K562 (cell line): ENCODE measurements at places on chromosomes 5 and 9.
A peak's percentile ranks its signal among the peaks of the same experiment; 100 is the strongest.

GRCh38 chr5:9284781-9285307, 261.0 kb downstream of the SEMA5A start:
- no peak for DNase-seq

GRCh38 chr9:116279230-116279629, 125.6 kb downstream of the PAPPA start:
- no peak for DNase-seq

- DNase-seq, result no peak
Observed at GRCh38 chr9:136861874-136862457, 4.1 kb downstream of the EDF1 start.

- no peak for DNase-seq
Observed at GRCh38 chr5:103410172-103410571, 151.6 kb downstream of the MACIR start.

DNA sequence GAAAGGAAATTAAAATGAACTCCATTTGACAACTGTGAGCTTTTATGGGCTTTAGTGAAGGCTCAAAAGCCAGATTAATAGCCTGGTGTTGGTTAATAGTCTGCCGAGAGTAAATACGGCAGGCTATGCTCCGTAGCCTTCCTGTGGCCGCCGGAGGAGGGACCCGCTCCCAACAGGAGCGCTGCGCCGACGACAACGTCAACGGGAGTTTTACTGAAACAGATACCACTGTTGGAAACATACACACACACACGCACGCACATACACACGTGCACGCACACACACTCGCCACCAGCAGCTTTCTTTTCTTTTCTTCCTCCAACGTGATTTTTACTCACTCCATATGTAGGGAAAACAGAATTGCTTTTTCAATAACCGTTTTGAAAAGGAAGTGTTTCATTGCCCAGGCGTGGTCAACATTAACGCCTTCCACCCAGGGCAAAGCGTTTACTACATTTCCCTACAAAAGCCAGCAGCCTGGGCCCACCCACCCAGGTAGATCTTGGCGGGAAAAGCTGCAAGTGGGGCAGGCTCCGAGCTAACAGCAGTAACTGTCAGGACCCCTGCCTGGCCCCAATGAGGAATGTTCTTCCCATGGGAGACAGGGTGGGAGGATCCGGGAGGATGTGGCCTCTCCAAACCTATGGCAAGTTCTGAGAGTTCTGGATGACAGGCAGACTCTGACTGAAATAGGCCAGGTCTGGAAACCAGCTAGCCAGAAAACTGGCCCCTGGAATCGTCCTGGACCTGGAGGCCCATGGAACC, 72.3 kb downstream of the PAX5 start:
- no peak for DNase-seq

DNA sequence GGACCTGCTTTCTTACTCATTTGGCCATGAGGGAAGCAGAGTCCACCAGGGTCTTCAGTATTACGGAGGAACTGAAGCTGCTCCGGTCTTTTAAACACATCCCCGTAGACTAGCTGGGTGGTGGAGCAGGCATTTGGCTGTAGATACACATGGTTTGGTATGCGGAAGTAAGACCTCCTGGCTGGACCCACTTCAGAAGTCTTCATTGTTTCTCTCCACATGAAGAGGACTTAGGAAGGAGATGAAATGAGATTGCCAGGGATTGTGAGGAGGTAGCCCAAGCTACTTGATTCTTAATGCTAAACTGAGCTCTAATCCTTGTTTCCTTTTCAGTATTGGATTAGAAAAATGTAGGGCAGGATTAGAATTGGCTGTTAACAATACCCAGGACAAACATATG, 32.9 kb downstream of the STXBP1 start:
- DNase-seq, result no peak

DNA sequence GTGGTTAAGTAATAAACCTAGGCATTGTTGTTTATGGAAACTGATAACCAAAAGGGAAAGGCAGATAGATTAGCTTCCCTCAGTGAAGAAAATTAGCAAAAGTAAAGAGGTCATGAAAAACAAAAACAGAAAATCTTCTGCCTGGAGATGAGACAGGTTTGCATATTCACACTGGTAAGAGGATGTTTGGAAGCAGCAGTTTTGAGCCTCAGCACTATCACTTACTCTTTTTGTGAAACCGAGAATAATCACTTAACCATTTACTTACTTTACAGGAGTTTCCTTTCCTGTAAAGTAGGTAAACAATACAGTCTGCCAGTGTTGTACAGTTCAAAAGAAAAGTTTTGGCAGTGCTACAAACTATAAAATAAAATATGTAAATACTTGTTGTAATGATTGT, 35.5 kb upstream of the EMB start:
- DNase-seq, result no peak

DNA sequence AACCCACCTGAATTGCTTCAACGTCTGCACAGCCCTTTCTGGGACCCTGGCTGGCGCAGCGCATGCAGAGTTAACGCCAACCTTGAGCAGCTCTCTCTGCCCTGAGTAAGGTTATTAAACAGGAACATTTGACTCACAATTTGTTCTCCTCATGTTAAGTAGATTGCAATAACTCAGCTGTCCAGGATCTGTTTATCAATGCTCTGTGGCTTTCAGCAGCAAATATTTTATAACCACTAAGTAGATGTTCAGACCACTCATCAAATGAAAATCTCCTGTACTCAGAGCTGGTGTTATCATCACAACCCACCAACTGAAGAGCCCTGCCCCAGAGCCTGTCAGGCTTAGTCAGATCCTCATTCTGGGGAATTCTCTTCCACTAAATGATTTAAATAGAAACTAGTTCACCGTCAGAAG, 403.0 kb downstream of the ZNF608 start:
- no peak for DNase-seq

- no peak for DNase-seq
Observed at GRCh38 chr9:4661165-4661564, 929 bp upstream of the PLPP6 start.

- DNase-seq, result no peak
Observed at GRCh38 chr5:14929293-14930065, 57.9 kb upstream of the ANKH start.

- no peak for DNase-seq
Observed at GRCh38 chr5:115068239-115069086, 101.2 kb downstream of the TRIM36 start.

DNA sequence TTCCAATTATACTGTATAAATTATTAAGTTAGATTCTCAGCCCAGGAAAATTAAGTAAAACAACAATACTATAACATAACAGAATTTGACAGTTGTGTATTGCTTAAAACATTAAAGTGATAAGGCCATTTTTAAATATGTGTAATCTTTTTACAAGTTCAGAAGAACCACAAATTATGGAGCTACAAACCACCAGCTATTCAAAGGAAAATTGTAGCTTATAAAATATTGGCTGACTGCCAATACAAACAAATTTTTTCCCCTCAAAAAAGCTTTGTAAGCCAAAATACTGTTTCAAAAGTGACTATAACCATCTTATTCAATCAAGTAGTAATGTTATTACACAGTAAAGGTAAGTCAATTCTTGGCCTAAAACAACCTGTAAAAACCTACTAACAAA, 21.9 kb downstream of the STRBP start:
- no peak for DNase-seq

GRCh38 chr5:145912594-145912993, 23.8 kb upstream of the SH3RF2 start:
- no peak for DNase-seq

GRCh38 chr5:156330141-156330870, 3.3 kb downstream of the SGCD start:
- DNase-seq, result no peak

- no peak for DNase-seq
Observed at GRCh38 chr9:118362596-118362995, 658.4 kb downstream of the TLR4 start.

DNA sequence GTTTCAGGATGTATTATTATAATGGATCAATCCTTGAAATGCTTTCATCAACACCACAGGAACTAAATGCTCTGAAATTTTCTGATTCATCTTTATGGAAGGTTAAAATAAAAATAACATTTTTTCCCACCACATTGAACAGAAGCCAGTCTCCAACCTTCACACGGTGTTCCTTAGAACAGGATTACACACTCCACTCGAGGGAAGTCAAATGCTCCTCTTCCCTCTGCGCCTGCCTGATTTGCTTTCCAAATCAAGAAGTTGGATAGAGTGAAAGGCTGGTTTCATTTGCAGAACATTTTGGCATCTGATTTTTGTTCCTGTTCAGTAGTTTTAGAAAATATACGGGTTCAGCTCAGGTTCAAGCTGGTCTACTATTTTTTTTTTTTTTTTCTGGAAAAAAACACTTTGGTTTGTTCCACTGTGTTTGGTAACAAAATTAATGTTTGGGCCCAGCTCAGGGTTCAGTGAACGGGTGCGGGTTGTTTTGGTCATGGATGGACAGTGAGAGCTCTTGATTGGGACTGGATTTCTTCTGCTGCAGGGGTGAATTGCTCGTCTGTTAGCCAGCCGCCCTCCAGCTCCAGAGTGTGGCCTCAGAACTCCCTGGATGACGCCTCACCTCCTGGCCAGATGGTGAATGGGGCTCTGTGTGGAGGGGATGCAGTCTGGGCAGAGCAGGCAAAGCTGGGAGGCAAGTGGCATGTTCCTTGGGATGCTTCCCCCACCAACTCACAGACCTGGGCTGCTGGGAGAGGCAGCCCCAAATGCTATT, 82.4 kb upstream of the STC2 start:
- DNase-seq, result no peak

DNA sequence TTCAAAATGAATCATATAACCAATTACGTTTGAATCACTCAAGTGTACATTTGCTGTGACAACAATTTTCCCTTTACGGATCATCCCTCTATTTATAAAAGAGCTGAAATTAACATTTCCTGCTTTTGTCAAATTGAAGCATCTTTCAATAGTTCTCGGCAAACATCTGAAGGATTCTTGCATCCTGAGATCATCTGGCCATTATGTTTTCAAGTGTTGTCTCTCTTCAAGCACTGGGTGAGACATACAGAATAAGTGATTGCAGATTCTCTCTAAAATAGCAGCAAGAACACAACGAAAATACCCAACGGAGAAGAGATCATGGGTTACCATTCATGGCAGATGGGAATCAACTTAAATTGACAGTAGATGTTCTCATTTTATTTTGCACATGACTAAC, 283.4 kb upstream of the GRAMD2B start:
- no peak for DNase-seq

GRCh38 chr9:85167146-85167545, 497.6 kb downstream of the NTRK2 start:
- DNase-seq, result no peak

- no peak for DNase-seq
Observed at GRCh38 chr9:17021387-17021970, 113.4 kb upstream of the CNTLN start.

- DNase-seq, result peak; percentile 30
Observed at GRCh38 chr5:66987949-66988838, 208.4 kb downstream of the CD180 start.

- DNase-seq, result no peak
Observed at GRCh38 chr9:78866207-78867132, 569.5 kb downstream of the PSAT1 start.

DNA sequence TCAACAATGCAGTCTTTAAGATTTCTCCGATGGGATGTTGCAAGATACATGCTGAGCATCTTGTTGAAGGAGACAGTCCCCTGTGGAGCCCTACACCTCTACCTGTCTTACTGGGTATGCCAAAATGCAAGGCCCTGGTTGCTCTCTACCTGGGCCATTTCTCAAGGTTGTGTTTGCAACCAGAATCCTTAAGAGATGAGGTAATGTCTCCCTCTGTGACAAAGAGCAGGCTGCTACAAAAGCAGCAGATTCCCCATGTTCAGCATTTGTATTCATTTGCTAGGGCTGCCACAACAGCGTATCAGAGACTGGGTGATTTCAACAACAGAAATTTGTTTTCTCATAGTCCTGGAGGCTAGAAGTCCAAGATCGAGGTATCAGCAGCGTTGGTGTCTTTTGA, 138.4 kb upstream of the RPS23 start:
- DNase-seq, result no peak

DNA sequence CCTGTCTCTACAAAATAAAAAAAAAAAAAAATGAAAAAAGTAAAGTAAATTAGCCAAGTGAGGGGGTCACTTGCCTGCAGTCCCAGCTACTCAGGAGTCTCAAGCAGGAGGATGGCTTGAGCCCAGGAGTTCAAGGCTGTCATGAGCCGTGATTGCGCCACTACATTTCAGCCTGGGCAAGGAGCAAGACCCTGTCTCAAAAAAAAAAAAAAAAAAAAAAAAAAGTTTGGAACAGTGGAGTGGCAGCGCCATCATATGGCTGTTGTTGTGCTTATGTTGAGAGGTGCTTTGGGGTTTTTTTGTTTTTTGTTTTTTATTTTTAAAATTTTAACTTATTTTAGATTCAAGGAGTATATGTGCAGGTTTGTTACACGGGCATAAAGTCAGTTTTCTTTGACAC, 3.6 kb downstream of the BRIX1 start:
- DNase-seq, result no peak

DNA sequence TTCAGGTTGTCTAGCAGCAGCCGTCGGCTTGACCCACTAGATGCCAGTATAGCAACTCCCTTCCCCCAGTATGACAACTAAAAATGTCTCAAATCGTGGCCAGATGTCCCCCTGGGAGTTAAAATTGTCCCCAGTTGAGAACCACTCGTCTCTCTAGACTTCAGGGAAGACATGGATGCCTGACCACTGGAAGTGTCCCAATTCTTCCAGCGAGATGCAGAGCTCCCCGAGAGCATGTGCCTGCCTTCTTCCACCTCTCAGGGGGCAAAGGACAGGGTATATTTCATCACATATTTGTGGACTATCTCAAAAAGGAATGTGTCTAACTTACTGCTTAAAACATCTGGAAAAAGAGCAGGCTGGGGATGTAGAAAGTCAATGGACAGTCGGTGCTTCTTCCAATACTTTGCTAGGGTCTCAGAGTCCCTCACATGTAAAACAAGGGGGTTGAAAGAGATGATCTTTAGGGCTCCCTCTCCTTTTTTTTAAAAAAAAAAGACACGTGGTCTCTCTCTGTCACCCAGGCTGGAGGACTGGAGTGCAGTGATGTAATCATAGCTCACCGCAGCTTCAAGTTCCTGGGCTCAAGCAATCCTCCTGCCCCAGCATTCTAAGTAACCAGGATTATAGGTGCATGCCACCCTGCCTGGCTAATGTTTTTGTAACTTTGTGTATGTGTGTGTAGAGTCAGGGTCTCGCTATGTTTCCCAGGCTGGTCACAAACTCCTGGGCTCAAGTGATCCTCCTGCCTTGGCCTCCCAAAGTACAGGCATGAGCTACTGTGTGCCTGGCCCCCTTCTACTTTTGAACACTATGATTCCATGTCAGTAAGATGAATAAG, 190.6 kb downstream of the DAB2IP start:
- no peak for DNase-seq

- DNase-seq, result no peak
Observed at GRCh38 chr9:135739271-135740220, 37.6 kb downstream of the KCNT1 start.

- no peak for DNase-seq
Observed at GRCh38 chr5:11700391-11700790, 203.9 kb downstream of the CTNND2 start.

- DNase-seq, result peak; percentile 49
Observed at GRCh38 chr9:20683351-20684034, 566 bp upstream of the FOCAD start.

GRCh38 chr9:72315510-72316311, 49.3 kb downstream of the ZFAND5 start:
- no peak for DNase-seq
